Omental fat pad (tissue), 4 donors: ENCODE measurements at places on chromosomes 4 and X.

GRCh38 chr4:55008166-55009056, 117.0 kb downstream of the KDR start:
- DNase-seq = no peak

GRCh38 chr4:53818104-53818503, 226.8 kb upstream of the LNX1 start:
- DNase-seq = no peak

- DNase-seq = no peak
These were observed 66.7 kb upstream of the PJA1 start for GRCh38 chrX:69231903-69232302.

GRCh38 chrX:133749370-133749769, 236.0 kb downstream of the GPC3 start:
- no peak for DNase-seq

DNA sequence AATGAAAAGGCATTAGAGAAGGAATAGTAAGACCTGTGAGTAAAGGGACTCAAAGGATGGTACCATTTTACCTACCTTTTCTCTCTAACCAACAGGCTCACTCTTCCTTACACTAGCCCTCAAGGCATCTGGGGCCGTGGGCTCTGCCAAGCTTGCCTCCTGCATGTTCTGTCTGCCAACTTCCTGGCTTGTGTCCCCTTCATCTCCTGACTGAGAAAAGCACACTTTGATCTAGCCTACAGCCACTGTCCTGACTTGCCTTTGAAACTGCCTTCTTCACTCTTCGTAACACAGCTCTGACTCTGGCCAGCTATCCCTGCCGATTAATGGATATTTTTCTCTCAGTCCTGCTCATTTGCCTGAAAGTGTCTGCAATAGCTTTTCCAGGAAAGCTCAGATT, 76.5 kb downstream of the RASGEF1B start:
- no peak for DNase-seq

GRCh38 chrX:72539822-72540221, 32.8 kb downstream of the HDAC8 start:
- no peak for DNase-seq

- DNase-seq = no peak
These were observed 50.1 kb downstream of the RASGEF1B start for GRCh38 chr4:81421346-81422218.

- no peak for DNase-seq
These were observed 719.7 kb upstream of the GRIA3 start for GRCh38 chrX:122464341-122464740.

DNA sequence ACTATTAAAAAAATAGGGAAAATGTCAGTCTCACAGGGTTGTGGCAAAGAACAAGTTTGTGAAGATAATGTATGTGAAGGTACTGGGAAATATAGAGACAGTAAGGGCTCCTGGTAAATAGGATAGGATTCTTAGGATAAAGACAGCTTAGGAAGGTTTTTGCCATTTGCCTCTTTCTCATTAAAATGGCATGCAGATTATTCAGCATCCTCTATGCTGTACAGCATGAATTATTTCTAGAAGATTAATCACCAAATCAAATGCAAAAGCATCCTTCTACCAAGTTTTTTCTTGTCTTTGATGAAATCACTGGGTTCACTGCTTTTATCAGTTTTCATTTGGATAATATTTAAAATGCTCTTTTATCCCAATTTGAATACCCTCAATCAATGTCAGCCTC, 142.8 kb downstream of the NDST3 start:
- no peak for DNase-seq

DNA sequence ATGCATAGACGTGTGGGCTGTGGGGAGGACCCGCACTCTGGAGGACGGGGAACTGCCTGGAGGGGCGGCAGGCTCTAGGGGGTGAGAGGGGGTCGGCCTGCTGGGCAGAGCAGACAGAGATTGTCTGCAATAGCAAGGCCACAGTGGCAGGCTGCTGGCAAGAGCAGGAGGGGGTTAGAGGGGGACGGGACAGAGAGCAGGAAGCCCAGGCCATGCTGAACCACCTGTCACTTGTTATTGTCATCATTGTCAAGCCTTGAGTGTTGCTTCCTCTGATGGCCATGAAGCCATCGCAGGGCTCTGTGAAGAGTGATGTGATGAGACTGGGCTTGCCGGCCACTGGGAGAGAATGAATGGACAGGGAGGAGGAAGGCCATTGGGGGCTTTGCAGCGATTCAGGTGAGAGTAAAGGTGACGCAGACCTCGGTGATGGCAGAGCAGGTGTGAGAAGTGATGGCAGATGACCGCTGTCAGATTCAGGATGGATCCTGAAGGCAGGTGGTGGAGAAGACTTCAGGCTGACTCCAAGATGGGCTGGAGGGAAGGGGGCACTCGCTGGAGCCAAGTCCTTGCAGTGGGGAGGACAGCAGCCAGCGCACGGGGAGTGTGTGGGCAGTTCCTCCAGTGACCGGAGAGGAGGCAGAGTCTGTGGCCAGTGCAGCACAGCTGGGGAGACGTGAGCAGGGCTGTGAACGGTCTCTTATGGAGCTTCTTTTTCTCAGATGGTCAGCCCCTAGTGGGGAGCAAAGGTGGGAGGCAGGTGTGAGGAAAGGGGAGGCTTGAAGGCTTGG, 43.6 kb downstream of the HTT-AS start:
- DNase-seq = no peak

- no peak for DNase-seq
These were observed 1028.4 kb upstream of the INTU start for GRCh38 chr4:126604268-126604867.

- DNase-seq = no peak
These were observed 5.4 kb upstream of the FGG start for GRCh38 chr4:154617820-154618317.

DNA sequence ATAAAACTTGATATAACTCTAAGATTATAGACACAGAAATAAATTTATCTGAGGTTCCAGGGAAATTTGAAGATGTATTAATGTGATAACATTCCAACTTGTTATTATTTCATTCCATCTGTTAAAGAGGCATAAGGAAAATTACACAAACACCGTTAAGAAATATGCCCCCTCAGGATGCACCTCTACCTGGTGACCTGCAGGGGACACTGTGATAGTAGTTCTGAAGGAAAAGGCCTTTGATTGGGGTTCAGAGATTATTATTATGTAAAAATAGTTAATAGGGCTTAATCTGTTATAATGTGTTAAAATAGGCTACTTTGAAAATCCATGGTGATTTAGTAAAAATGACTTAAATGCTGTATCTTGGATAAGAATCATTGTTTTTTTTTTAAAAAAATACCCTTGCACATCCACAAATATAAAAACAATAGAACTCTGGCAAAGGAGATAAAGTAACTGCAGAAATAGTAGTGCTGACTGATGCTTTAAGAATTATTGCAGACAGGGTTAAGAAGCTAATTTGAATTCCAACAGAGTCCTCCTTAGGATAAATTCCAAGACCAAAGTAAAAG, 6.1 kb upstream of the ABRAXAS1 start:
- no peak for DNase-seq

GRCh38 chr4:74112399-74113105, 13.6 kb upstream of the CXCL2 start:
- DNase-seq = no peak

GRCh38 chr4:6299875-6300274, 30.2 kb downstream of the WFS1 start:
- no peak for DNase-seq

GRCh38 chr4:166637816-166638215, 596.5 kb downstream of the SPOCK3 start:
- no peak for DNase-seq

- no peak for DNase-seq
These were observed 587 bp downstream of the CD99 start for GRCh38 chrX:2691543-2692220.

- DNase-seq = no peak
These were observed 59.1 kb downstream of the SMIM20 start for GRCh38 chr4:25972984-25973745.

GRCh38 chr4:7518871-7519637, 84.3 kb upstream of the PSAPL1 start:
- no peak for DNase-seq

DNA sequence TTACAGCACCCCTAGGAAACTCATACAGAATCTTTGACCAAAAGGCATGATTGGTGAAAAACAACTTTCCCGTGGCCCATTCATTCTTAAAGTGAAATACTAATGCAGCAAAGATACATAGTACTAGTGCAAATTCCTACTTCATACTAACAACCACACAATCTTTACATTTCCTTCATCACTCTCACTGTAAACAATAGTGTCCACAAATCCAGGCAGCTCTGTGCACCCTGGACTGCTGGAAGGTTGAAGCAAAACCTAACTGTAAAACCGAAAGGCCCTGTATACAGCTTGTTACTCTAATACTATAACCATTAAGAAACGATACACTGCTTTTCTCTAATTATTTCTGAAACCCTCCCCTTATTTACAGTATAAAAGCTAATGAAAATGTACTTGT, 82.6 kb downstream of the SH3RF1 start:
- DNase-seq = no peak

- DNase-seq = no peak
These were observed 59.2 kb downstream of the RBM47 start for GRCh38 chr4:40570348-40571077.

DNA sequence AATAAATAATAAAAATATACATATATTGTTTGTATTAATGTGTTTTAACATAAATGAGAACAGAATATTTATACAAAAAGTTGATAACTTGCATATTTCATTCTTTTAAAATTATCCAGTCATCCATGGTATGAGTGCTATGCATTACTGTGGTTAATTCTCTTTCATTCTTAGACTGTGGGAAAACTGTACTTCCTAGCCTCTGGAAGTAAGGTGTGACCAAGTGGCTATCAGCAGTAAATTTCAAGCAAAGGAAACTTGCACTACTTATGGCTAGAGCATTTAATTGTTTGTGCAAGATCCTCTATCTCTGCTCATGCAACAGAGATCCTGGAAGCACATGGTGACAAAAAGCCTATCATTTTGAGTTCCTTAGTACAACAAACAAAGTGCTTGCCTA, 1054.5 kb upstream of the PABPC4L start:
- DNase-seq = no peak

- DNase-seq = no peak
These were observed 15.0 kb upstream of the PRDM8 start for GRCh38 chr4:80182237-80182866.

DNA sequence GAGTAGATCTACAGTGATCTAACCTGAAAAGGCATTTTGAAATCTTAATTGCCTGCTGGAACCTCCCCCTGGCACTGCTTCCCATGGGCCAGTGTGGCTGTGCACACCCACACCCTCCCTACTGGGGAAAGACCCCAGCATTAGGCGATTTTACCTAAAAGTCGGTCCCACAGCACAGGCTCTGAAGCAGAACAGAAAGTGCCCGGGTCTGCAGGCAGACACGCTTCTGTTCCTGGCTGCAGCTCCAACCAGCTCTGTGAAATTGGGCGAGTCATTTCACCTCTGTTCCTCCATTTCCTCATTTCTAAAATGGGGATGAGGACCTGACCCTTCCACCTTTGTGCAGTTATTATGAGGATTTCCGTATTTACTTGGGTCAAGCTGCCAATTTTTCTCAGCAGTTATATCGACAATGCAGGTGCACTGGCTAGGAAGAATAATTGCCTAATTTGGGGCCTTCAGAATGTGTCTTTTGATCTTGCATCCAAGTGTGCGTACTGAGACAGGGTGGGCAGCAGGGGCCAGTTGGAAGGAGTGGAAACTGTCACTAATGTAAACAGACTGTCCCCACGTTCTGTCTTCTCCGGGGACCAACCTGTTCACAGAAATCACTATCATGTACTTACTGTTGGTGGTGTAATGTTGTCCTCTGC, 7.1 kb downstream of the KLF3 start:
- no peak for DNase-seq

- no peak for DNase-seq
These were observed 319.1 kb downstream of the GPAT3 start for GRCh38 chr4:83855044-83855443.

GRCh38 chr4:184268584-184269160, 51.0 kb upstream of the ENPP6 start:
- DNase-seq = no peak

- no peak for DNase-seq
These were observed 1738.8 kb upstream of the IGFBP7 start for GRCh38 chr4:58849026-58849425.

DNA sequence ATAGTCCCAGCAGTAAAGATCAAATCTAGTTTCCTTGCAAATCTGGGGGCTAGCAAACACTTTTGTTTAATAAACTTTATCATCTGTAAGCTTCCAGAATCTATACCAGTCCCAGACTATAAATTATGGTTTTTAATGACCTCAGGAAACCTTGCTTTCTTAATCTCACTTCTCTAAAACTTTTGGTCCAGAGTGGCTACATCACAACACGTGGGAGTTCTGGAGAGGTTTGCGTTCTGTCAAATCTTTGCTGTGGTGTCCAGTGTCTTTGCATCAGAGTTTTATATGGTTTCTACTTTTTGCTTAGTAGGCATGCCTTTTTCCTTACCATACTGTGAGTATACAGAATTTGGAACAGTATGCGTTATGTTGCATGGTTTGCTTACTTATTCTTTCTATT, 193.9 kb downstream of the ANK2 start:
- no peak for DNase-seq

DNA sequence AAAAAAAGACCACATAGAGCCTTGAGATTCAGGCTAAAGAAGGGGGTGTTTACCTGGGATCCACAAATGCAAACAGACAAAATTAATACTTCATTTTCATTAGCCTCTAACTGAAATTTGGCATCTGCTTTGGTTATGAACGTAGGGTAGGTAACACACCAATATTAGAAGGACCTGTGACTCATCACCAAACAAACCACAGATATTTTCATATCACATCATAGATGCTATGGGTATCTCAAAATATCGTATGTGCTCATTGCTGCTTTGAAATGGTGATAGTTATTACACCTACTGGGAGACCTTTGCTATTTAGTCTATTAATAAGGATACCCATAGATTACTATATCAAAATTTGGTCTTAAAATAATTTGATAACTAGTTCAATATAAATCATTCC, 180.6 kb upstream of the MAP3K15 start:
- DNase-seq = no peak

- no peak for DNase-seq
These were observed 942.3 kb upstream of the SLIT2 start for GRCh38 chr4:19309378-19309777.

- DNase-seq = no peak
These were observed 704 bp downstream of the FAM114A1 start for GRCh38 chr4:38868059-38868960.

- DNase-seq = no peak
These were observed 36.8 kb upstream of the ARSD start for GRCh38 chrX:2965965-2966364.

- DNase-seq = no peak
These were observed 1.1 kb upstream of the RPS6KA6 start for GRCh38 chrX:84189125-84189524.

- no peak for DNase-seq
These were observed 32.0 kb downstream of the ABCE1 start for GRCh38 chr4:145130130-145130529.

DNA sequence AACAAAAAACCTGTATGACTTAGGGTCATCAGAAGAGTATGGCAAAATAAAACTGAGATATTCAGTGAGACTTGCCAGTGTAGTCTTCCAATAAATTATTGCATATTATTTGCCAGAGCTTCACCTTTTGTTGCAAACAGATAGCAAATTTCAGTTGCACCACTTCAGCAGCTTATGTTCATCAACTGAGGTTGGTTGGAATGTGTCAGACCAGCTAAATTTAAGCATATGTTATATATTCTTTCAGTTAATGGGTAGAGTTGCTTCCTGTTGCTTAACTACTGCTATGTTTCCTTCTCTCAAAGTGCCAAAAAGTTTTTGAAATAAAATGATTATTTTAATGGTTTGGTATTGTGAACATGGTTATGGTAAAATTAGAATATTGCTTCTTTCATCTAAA, 61.5 kb downstream of the GALNT7 start:
- no peak for DNase-seq
